ENCODE measurements at places on chromosomes 16 and 17.

GRCh38 chr17:11991461-11991860, 5.8 kb downstream of the ZNF18 start:
- no peak for DNase-seq

DNA sequence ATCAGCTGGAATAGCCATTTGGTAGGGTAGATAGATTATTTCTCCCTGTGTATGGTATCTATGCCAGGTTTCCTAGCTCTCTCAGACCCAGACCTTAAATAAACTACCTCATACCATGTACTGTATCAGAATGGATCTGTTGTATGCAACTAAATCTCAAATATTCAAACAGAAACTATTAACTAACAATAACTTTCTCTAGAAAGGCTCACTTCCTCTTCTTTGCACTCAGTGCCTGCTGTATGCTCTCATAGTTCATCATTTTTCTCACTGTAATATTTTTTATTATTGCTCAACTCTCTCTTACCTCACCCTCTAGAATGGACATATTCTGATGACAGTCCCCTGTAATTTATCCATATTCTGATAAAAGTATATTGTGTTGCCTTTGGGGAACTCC, 182.4 kb downstream of the TOX3 start:
- DNase-seq = no peak

- DNase-seq = no peak
Measured at GRCh38 chr17:12680407-12680897, 14.8 kb downstream of the MYOCD start.

- DNase-seq = no peak
Measured at GRCh38 chr17:78281249-78281845, 49.9 kb downstream of the TMEM235 start.

DNA sequence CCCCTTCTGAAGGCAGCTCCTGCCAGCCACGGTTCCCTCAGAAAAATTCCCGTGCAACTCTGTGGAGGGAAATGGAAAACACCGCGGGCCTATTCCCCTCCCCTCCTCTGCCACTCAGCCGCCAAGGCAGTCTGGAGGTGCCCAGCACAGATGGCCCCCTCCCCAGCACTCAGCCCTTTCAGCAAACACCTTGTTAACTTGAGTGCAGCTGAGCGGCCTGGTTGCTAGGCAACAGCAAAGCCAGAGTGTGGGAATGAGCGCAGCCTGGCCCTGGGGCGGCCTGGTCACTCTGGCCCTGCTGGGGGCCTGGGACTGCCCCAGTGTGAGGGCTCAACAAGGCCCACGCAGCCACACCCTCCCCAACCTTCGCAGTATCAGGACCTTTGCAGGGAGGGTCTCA, 32.8 kb downstream of the CACNA1G start:
- DNase-seq = no peak

GRCh38 chr16:73113336-73113735, 65.4 kb upstream of the ZFHX3 start:
- no peak for DNase-seq

DNA sequence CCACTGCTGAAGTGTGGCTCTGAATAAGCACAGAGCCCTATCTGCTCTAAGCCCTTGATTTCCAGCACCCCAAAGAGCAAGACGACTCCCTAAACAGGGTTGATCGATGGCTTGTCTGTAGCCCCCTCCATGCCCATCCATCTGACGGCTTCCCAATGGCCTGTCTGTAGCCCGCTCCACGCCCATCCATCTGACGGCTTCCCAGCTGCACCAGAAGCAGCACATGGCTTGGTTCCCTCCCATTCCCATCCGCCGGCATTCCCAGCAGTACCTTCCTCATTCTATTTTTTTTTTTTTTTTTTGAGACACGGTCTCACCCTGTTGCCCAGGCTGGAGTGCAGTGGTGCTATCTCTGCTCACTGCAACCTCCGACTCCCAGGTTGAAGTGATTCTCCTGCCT, 64.5 kb downstream of the RBFOX3 start:
- DNase-seq = no peak

- DNase-seq = no peak
Measured at GRCh38 chr16:67151431-67152097, 766 bp upstream of the B3GNT9 start.

DNA sequence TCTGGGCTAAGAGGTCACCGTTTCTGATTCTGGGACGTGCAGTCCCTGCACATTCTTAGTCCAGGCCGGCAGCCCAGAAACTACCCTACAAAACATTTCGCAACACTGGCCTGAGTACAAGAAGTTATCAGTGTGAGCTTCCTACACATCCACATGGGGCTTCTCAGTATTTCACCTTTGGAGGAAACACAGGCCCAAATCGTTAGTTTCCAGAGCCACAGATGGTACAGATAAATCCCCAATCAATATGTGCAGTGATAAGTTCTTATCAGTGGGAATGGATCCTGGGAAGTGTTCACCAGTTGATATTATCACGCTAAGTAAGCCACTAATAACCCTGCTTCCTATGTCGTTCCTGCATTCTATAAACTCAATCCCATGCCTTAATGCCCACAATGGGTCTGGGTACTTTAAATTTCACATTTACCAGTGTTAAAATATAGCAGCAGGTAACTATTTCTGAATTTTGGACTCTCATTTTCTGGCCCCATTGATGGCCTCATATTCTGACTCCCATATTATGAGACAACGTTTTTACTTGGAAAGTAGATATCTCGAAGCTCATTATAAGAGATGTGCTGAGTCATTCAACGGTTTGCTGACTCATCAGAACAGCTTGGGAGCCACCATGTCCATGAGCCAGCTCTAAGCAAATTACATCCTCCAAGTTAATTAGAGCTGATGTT, 370.2 kb upstream of the MAF start:
- no peak for DNase-seq

- no peak for DNase-seq
Measured at GRCh38 chr17:27222515-27222914, 71.4 kb upstream of the WSB1 start.

DNA sequence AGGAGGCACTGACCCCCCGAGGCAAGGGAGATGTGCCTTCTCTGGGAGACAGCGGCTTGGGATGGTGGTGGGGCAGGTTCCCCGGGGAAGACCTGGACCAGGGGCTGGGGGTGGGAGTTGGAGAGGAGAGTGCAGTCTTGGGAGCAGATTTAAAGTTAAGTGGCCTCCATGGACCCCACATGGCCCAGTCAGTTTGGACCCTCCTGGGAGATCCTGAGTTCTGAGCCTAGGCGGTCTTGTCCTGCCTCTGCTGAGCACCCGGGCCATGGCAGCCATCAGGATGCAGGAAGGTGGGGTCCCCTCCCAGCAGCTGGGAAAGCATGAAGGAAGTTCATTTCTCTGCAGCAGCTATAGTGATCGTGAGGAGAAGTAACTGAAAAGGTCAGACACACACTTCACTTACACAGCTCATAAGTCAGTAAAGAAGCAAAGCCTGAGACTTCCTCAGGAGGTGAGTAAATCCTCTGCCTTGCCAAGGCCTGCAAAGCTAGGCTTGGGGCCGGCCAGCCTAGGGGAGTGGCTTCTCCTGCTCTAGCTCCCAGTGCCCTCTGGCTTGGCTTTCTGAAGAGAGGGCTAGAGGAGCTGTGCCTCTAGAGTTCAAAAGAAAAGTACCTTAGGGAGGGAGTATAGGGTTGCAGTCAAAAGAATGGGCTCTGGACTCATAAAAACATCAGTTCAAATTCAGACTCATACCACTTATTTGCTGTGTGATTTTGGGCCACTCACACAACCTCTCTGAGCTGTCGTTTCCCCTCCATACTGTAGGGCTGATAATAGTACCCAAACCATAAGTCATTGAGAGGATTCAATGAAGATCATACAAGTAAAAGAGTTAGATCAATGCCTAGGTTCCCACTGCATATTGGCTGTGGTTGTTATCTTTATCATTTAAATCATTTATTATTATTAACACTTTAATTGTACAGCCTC, 31.0 kb upstream of the C16orf78 start:
- no peak for DNase-seq

- no peak for DNase-seq
Measured at GRCh38 chr17:18039535-18040260, 490 bp downstream of the GID4 start.

GRCh38 chr16:8537691-8538342, 52.5 kb downstream of the TMEM114 start:
- DNase-seq = no peak

GRCh38 chr17:42402117-42402516, 13.9 kb upstream of the STAT3 start:
- DNase-seq = no peak

DNA sequence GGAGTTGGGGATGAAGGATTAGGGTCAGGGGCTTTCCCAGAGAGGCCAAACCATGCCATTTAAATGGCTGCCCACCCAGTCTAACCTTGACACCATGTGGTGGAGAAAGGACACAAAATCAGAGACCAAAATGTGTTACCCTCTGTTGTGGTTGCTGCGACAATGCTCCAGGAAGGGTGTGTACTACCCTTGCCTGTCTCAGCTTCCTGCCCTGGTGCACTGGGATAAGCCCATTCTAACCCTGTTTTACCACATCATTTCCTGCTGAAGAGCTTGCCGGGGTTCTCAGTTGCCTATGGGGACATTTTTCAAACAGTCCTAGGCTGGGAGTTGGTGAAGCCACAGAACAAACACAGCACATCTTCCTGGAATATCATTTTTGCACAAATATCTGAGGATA, 4.9 kb downstream of the OR4D1 start:
- no peak for DNase-seq

GRCh38 chr16:48269011-48269410, 21.7 kb upstream of the ABCC11 start:
- no peak for DNase-seq

- no peak for DNase-seq
Measured at GRCh38 chr16:9610727-9611126, 519.3 kb downstream of the HAPSTR1 start.

DNA sequence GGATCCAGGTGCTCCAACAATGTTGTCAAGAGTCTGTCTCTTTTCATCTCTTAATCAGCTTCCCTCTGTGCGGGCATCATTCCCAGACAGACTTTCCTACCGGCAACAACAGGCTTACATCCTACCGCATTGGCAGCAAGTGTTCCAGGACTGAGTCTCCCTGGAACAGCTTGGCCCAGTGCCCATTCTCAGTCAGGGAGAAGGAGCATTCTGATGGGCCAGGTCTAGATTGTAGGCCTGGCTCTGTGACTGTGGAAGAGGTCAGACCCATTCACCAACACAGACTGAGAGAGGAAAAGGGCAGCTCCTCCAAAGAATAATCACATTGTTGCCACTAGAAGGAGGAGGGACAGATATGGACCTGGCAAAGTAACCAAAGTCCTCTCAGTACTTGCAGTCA, 68.1 kb upstream of the TMEM132E start:
- DNase-seq = no peak

- DNase-seq = no peak
Measured at GRCh38 chr17:39026980-39027451, 59.8 kb upstream of the FBXO47 start.

- DNase-seq = no peak
Measured at GRCh38 chr16:13645601-13646245, 274.2 kb upstream of the ERCC4 start.

GRCh38 chr17:48004983-48005382, 32.6 kb downstream of the COPZ2 start:
- no peak for DNase-seq

DNA sequence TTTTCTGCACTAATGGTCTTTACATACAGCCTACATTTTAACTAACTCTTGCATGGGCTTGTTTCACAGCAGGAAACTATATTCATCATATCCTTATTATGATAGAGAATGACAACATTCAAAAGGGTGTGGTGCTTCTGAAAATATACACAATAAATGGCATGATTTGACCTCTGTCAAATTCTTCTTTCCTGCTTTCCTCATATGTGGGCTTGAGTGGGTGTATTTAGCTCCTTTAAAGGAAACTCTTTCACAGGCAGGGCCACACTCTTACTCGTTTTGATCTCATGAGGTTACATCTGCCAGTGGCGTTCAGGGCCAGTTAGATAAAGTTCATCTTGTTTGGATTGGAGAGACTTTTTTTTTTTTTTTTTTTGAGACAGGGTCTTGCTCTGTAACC, 6.1 kb downstream of the SLC35G3 start:
- DNase-seq = no peak

DNA sequence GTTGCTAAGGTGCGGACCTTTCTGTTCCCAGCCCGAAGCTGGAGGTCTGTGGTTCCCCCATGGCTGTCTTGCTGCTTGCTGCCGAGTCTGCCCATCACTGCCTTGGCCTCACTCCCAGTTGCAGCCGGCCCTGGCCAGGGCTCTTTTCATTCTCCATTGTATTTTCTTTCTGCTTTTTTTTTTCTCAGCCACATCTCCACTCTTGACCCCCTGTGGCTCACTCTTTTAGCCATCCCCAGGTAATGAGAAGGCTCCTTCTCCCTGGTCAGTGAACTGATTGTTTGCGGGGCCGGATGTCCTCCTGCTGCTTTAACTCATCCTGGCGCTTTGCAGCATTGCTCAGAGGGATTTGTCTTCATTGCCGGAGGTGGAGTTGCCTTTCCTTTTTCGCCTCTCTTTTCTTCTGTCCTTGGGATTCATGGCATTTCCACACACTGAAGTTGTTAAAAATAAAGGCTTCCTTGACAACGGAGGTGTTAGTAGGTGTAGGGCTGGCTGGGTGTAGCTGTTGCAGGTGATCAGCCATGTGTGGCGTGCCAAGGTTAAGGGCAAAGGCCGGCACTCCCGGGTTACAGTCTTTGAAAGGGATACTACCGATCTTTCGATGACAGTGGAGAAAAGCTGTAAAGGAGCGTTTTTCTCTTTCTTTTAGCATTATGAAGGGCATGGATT, 34.1 kb downstream of the MAP2K6 start:
- no peak for DNase-seq

DNA sequence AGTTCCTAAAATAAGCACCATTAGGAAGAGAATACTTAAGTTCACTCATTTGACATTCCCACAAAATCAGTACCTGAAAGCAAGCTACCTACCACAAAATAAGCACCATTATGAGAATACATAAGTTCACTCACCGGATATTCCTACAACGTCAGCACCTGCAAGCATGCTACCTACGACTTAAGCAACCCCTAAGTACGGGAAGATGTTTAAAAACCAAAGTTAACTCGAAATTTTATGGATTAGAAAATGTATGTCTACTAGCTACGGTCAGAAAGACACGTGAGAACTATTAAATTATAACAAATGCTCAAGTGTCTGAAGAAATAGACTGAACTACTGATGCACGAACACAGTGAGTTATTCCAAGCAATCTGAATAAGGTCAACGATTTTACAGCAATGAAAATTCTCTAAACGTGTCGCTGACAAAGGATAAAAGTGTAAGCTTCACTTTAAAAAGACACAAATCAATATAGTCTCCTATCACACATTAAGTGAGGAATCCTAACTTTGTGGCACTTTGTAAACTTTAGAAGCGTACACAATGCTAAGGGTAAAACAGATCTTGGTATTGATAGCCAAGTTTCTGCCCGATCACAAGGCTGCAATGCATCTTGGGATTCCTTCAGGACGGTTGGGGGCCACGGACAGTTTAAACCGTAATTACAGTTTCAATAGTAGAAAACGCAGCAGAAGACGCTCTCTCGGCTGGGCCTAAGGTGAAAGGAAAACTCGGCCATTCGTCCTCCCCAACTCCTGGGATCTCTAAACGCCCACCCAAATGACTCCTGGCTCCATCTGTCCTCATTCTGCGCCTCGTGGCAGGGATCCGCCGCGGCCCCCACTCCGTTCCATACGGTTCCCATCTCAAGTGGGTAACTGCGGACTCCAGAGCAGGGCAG, 1.3 kb downstream of the GSPT1 start:
- no peak for DNase-seq

Data from HFF-Myc (cell line).